ENCODE measurements at places on chromosomes 5 and 9.

- DNase-seq, result no peak
These were observed 228.1 kb upstream of the DAPK1 start for GRCh38 chr9:87269296-87270176.

- no peak for DNase-seq
These were observed 118.9 kb upstream of the LPCAT1 start for GRCh38 chr5:1642621-1643061.

DNA sequence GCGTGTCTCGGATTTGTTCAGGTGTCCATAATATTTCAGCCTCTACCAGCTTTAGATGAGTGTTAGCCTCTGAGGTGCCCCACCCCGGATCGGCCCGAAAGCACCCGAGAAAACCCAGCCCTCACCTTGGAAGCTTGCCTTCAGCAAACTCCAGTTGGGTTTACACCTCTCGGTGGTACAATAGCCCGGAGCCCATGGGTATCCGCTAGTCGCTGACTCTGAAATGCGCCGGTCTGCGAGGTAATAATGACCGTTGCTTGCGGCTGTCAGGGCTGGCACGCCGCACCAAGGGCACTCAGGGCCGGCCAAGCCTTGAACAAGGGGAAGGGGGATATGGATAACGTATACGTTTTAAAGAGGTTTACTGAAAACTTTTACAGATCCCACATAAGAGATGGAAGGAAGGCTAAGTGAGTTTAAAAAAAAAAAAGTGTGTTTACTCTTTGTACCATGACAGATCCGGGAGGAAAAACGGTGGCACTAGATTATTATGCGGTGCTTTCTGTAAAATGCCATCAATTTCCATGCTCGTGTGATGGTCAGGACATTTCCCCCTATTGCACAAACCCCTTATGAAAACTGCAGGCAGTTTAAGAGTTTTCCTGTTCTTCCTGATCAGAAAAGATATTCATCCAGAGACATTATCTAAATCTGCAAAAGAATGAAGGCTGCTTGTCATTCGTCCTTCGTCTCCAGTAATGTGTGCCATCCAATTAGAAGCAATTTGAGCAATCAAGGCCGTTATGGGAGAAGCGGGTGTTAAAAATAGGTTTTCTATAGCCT lies 124.2 kb downstream of the TMEM161B start:
- no peak for DNase-seq

DNA sequence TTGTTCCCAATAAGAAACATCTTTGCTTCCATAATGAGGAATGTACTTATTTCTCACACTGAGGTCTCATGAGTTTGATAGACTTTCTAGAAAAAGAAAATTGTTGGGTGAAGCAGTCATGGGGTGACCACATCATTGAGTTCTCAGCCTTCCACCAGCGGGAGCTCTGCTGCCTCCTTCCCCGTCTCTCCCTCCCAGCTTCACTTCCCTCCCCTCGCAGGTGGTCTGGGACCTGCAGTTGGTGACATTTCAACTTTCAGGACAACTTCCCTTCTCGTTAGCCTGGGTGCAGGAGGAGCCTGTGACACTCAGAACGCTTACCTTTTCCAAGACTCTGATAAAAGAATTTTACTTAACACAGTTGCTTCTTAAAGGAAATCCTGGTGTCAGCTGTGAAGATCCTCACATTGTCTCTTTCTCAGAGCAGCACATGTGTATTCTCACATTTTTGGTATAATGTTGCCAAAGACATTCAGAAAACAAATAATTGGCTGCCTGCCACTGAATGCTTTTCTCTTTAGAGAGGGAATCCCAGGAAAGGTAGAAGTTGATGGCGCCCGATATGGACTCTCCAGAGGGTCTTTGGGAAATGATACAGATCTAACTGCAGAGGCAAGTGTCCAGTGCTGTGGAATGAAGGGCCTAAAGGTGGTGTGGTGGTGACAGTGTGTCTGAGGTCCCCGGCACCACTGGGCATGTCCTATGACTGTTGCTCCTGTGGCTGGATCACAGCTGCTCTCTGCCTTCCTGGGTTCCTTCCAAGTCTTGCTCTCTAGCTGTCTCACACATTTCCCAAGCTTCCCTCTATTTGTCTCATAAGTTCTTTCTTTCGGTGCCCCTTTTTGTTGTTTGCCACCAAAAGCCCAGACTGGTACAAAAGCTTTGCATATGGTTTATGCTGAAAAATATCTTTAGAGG lies 238.1 kb downstream of the GAS1 start:
- no peak for DNase-seq

- DNase-seq, result no peak
These were observed 6.5 kb downstream of the GHR start for GRCh38 chr5:42429694-42430093.

- no peak for DNase-seq
These were observed 32.6 kb downstream of the NKX2-5 start for GRCh38 chr5:173202266-173202875.

DNA sequence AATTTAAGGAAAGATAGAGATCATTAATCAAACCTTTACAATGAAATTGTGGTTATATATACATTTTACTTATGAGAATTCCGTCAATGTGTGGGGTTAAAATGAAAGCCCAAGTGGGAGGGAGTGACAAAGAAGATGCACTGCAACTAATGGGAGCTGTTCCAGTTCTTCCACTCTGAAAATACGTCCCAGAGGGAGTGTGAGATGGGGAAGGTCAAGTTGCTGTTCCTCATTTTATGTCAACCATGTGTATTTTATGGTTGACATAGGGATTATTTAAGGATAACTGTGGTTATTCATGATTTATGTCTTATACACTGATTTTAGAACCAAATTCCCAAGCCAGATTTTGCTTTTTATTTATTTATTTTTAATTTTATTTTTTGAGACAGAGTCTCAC lies 14.2 kb upstream of the RGS3 start:
- no peak for DNase-seq

- DNase-seq, result no peak
These were observed 13.7 kb downstream of the DOCK2 start for GRCh38 chr5:169650701-169651331.

DNA sequence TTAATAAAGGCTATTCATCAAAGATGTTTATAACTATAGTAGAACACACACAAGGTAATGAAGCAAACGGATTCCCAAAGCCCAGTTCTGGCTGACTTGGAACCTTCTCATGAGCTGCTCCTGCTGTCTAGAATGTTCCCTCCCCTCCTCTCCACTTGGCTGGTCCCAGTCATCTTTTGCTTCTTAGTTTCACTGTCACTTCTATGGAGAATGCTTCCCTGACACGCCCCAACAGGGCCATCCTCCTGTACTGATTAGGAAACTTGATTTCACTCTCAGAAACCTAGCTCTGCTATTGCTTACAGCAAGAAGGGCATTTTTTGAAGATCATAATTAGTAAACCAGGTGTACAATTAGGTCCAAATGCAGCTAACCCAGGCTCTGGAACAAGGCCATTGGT lies 3.2 kb upstream of the RAPGEF1 start:
- DNase-seq, result no peak

GRCh38 chr9:15211815-15212495 lies 95.1 kb downstream of the TTC39B start:
- DNase-seq, result no peak

DNA sequence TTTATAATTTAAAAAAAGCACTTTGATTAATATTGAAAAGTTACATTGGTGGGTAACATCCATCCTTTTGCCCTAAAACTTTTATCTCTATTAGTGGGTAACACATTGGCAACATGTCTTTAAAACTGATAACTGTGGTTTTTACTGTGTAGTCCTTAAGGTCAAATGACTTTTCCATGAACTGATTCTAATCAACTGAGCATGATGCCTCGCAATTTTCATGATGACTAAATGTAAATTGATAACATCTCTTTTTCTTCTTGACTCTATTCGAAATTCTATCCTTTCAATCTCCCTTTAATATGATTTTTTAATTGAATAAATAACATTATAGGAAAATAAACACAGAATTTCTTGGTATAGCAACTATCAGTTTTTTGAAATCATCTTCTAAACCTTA lies 6.3 kb upstream of the IL5 start:
- DNase-seq, result no peak

DNA sequence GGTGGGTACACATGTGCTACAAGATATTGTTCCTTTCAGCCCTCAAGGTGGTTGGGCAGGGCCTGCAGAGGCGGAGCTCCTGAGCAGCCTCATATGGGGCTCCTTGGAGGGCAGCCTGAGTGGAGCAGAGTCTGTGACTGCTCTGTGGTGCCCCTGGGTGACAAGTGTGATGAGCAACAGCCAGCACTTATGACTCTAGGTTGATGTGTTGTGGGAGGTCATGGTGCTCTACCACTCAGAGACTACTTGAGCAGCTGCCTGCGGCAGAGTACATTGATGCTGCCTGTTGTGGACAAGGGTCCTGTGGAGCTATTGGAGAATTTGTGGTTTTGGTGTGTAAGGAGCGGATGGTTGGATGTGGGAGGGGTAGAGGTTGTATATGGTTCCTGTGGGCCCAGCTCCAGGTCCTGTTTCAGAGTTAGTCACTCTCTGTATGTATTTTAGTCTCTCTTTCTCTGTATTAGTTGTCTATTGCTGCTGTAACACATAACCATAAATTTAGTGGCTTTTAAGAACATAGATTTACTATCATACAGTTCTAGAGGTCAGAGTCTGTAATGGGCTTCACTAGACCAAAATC lies 141.3 kb downstream of the SREK1 start:
- DNase-seq, result no peak

- no peak for DNase-seq
These were observed 789 bp downstream of the COL27A1 start for GRCh38 chr9:114155995-114156656.

DNA sequence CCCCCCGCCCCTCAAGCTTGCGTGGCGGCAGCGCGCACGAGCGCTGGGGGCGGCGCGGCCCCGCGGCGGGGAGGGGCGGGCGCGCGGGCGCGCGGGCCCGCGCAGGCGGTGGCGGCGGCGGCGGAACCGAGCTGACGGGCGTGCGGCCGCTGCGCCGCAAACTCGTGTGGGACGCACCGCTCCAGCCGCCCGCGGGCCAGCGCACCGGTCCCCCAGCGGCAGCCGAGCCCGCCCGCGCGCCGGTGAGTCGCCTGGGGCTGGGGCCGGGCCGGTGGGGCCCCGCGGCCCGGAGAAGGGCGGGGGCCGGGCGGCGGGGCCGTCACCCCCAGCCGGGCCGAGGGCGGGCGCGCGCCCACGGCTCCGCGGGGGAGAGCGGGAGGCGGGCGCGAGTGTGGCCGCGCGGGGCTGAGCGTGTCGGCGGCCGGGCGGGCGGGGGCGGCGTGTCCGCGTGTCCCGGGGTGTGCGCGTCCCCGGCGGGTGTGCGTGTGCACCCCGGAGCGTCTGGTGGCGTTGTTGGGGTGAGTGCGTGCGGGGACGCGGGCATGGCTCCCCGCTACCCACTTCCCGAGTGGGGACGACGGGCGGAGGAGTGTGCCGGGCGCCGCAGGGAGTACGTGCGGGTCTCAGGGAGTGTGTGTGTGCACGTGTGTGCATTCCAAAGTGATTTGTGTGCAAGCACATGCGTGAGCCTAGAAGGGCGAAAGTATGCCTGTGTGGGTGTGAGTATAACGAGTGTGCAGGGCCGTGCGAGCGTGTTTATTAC lies at the start of gene NEK6:
TSS of gene NEK6 (plus strand) at position 106 of the 763 bp plus-strand sequence. CDS start 44,016 bp downstream, outside the sequence.
- DNase-seq, result no peak

GRCh38 chr9:6355728-6356127 lies 27.6 kb downstream of the TPD52L3 start:
- DNase-seq, result no peak

All from stimulated activated CD8-positive, alpha-beta memory T cell treated with anti-CD3 and anti-CD28 coated beads, Interleukin-4, amount 100 ng/mL, for 1 hour (primary cell).